ENCODE measurements at places on chromosomes 6 and 20.

DNA sequence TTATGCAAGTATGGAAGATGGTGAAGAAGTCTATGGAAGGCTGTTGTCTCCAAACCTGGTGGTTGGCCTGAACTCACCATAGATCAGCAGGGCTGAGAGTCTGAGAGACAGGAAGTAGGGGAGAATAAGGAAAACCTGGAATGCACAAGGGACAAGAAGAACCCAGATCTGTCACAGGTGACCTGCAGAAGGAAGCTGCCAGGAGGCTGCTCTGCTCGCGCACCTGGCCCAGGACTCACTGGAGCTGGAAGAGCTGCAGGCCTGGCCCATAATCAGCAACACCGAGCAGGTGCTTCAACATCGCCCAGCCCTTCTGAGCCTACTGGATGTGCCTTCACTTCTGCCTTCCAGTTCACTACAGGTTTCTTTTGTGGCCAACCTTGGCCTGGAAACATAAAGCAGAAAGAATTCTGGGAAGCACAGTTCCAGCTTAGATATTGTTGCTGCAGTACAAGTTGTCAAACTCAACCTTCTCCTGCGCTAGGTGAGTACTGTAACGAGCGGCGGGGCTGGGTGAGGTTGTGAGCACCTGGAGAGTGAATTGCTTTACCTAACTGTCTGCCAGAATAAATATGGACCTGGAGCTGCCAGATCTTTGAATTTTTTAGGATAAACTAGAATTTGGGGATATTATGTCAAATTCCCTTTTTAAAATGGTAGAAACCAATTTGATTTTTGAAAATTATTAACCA lies 82.4 kb downstream of the CDH26 start:
- no peak for DNase-seq

DNA sequence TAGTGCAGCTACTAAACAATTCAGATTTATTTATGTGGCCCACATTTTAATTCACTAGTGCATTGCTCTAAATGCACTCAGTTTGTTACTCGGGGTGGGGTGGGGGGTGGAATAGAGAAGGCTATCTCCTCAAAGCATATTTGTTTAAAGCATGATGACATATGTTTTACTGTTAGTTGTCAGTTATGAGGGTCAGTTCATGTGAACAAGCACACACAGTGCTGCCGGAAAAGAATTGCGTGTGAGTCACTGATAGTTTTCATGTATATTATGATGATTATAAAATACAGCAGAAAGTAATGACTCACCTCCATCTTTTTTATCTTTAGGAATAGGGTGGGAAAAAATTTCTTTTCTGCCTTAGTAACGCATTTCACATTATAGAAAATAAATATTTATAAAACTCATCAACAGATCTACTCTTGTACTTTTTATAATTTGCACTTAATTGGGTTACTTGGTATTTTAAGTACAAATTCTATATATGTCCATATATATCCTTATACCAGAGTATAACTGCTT lies 42.2 kb upstream of the STXBP5 start:
- DNase-seq, result peak; percentile 97

DNA sequence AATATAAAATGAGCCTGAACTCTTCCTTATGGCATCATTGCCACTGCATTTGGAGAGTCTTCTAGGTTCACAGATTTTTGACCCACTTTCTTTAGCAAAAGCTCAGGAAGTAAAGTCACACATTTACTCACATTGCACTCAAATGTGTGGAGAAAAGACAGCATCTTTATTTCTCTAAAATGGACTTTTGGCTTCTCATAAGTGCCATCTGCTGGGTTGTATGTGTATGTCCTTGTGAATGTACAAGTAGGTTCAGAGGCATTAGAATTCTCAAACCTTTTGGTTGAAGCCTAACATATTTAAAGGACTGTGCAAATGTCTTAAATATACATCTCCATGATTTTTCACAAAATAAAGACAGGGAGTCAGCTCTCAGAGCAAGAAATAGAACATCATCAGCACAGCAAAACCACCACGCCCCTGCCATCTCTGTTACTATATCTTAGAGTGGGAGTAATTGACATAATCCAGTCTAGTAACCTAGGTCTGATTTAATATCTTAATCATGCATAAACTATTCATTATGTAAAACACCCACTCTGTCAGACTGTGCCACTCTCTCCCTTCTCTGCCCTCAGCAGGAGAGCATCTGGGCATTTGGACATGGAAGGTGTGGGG lies 42.2 kb upstream of the SPTLC3 start:
- DNase-seq, result peak; percentile 8

GRCh38 chr6:166927935-166928643 lies 28.3 kb downstream of the RNASET2 start:
- DNase-seq, result no peak

DNA sequence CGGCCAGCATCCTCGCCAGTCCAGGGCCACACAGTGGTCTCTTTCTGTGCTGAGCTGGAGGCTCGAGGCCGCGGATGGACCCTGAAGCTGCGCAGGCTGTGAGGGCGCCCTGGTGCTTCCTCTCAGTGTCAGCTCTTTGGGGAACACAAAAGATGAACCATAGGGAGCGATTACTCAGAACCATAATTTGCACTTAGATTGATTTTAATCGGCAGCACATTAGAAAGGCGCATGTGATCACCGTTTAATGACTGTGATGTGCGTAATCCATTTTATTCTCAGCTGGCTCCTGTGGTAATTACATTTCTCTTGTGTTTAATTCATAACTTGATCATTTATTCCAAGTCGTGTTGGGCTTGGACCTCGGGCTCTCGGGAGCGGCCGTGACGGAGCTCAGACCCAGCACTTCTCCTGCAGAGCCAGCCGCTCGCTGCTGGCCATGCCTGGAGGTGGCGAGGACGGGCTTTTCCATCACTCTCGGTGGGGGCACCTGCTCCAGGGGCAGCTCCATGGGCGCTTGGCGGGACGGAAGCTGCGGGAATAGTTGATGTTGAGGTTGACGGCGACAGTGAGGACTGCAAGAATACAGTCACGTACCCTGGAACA lies 25.6 kb upstream of the NTSR1 start:
- no peak for DNase-seq
